ENCODE measurements at places on chromosomes 4 and X.

GRCh38 chr4:74904509-74905065, 28.3 kb upstream of the PARM1 start:
- DNase-seq, result no peak

GRCh38 chr4:1900087-1900433, 28.9 kb downstream of the NSD2 start:
- DNase-seq, result no peak

- DNase-seq, result no peak
Measured at GRCh38 chr4:7591409-7592053, 156.8 kb upstream of the PSAPL1 start.

DNA sequence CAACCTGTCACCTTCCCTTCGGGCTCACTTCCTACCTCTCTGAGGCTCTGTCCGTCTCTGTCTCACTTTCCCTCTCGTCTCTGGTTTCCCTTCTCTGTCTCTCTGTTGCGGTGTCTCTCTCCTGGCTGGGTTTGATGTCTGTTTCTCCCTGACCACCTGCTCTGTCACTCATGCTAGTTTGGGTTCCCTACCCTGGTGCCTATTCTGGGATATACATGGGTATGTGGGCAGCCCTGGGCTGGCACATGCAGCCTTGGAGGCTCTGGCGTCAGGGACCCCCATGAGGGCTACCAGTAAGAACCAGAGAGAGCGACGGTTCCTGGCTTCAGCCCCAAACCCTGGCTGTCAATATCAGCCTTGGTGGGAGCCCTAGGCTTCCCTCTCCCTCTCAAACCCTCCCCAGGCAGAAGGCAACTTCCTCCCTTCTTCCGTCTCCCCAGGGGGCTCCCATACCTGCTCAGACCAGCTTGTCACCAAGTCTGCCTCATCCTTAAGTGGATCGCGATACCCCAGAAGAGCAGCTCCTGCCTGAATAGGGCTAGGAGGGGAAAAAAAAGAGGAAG, 314 bp downstream of the DNASE1L1 start:
- no peak for DNase-seq

DNA sequence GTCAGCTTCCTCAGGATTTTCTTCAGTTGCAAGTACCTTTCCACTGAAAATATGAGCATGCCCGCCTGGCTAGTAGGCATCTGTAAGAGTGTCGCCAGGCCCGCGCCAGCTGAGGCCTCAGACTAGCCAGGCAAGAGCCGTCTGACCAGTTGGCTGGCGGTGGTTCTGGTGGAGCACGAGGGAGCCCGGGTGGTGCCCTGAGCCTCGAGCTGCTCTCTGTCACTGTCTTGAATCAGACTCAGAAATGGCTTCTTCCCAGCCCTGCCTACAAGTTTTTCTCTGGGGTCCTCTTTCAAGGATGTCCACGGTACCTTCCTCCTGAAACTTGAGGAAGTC, 11.9 kb downstream of the GRPEL1 start:
- DNase-seq, result no peak
